ENCODE measurements at places on chromosomes 5 and 9. TPM values are rescaled to one million over a fixed set of nuclear protein-coding genes. Genes with fewer than 3 reads are reported as not detected.

The ARSB gene
- 22.8 TPM for total RNA-seq

The SPATA31C1 gene
- 0.13 TPM for total RNA-seq

The SPINK1 gene
- total RNA-seq, result not detected

The PCDHA3 gene
- 0.13 TPM for total RNA-seq

The OXCT1 gene
- total RNA-seq, result 24.9 TPM

The SAXO1 gene
- total RNA-seq, result 0.51 TPM

The STPG3 gene
- total RNA-seq, result not detected
